CD4-positive, alpha-beta T cell treated with Interleukin-10 for 1 hour (primary cell): ENCODE measurements at places on chromosomes 13 and 19.

GRCh38 chr13:110942248-110942981 lies 27.5 kb upstream of the ANKRD10 start:
- DNase-seq: no peak

- DNase-seq: no peak
Measured at GRCh38 chr13:93101226-93101734, 125.3 kb upstream of the GPC6 start.

DNA sequence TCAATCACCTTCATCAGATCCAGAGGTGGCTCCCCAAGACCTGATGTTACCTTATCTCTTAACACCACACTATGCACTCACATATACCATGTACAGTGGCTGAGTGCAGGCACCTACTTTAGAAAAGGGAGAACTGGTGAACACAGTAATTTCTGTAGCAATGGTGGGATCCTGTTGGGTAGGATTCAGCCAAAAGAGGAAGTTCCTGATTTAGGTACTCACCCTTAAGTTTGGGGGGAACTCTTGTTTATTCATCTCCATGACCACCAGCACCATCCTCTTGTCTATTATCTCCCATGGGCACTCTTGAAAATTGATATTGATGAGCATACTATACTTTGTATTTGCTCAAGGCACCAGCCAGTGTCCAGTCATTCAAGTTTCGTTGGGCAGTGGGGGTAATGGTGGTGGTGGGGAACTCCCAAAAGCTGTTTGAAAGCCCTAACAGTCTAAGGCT lies 324.4 kb downstream of the LMO7 start:
- DNase-seq: no peak

DNA sequence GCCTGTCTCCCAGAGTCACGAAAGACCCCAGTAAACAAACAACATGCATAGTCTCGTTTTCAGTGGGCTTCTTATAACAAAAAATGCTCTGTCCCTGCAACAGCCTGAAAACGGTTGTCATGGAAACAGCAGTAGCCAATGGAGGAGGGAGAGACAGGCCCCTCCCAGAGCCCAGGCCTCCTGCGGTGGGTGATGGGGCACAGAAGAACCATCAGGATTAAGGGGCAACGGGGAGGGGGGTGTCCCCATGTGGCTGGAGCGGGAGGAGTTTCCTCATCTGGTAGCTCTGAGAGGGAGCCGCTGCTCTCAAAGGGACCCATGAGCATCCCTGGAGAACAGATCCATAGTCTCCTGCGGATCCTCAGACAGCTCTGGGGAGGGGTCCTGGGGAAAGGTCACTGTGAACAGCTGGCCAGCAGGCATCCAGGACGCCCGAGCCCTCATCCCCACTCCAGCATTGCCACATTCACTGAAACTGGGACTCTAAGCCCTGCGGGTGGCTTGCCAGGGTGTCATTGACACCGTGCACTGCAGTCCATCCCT lies 37.5 kb upstream of the PNMA8B start:
- no peak for DNase-seq

- DNase-seq: no peak
Measured at GRCh38 chr19:5542665-5543064, 25.1 kb downstream of the TINCR start.

GRCh38 chr13:26459276-26460131 lies 98.0 kb upstream of the WASF3 start:
- no peak for DNase-seq

GRCh38 chr19:56837004-56837403 lies 3.5 kb downstream of the PEG3 start:
- DNase-seq: no peak

DNA sequence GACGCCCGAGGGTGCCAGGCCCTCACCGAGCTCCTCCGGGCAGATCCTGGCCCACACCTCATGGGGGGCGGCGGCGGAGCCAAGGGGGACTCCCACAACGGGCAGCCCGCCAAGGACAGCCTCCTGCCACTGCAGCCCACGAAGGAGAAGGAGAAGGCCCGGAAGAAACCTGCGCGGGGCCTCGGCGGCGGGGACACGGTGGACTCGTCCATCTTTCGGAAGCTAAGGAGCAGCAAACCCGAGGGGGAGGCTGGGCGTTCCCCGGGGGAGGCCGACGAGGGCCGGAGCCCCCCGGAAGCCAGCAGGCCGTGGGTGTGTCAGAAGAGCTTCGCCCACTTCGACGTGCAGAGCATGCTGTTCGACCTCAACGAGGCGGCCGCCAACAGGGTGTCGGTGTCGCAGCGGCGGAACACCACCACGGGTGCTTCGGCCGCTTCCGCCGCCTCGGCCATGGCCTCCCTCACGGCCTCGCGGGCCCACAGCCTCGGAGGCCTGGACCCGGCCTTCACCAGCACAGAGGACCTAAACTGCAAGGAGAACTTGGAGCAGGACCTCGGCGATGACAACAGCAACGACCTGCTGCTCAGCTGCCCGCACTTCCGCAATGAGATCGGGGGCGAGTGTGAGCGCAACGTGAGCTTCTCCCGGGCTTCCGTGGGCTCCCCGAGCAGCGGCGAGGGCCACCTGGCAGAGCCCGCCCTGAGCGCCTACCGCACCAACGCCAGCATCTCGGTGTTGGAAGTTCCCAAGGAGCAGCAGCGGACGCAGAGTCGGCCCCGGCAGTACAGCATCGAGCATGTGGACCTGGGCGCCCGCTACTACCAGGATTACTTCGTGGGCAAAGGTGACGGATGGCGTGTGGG lies 141.5 kb downstream of the DPF1 start:
- DNase-seq: no peak

DNA sequence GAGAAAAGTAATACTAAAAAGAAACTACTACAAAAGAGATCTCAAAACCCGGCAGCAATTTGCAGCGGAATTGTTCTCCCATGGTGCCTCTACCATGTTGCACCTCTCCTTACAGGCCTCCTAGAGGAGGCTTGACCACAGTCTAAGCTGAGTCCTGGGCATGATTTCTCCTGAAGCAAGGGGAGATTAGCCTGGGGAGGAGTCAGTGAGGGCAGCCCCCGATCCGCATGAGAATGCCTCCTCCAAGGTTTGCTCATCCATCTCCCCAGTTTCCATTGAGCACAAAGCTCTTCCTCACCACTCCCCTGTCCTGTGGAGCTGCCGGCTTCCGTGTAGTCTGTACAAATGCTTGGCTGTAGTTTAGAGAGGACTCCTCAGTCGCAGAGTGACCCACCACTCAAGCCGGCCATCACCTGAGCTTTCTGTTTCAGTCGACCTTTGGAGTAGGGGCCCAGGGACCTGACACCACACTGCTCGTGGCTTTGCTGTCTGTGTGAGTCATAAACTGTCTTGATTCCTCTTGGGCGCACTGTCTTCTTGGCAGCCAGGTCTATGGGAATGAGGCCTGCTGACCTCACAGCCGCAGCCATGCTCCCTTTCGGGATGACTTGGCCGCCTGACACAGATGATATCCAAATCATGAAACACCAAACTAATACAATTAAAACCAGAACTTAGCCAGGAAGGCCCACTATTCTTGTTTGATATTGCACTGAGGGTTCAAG lies 72.3 kb downstream of the C1QTNF9 start:
- DNase-seq: no peak

DNA sequence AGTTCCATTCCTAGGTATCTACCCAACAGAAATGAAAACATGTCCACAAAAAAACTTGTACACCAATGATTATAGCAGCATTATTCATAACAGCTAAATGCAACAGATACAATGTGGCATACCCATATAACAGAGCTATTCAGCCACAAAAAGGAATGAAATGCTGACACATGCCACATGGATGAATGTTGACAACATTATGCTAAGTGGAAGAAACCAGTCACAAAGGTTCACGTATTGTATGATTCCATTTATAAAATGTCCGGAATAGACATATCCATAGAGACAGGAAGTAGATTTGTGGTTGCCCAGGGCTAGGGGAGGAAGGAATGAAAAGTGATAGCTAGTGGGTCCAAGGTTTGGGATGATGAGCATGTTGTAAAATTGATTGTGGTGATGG lies 10.8 kb downstream of the CRYL1 start:
- DNase-seq: no peak

GRCh38 chr13:25881971-25882451 lies 169.8 kb downstream of the SHISA2 start:
- DNase-seq: no peak

- DNase-seq: no peak
Measured at GRCh38 chr19:23203841-23204344, 46.3 kb downstream of the ZNF724 start.

- DNase-seq: no peak
Measured at GRCh38 chr13:39362652-39363381, 240.2 kb downstream of the LHFPL6 start.

DNA sequence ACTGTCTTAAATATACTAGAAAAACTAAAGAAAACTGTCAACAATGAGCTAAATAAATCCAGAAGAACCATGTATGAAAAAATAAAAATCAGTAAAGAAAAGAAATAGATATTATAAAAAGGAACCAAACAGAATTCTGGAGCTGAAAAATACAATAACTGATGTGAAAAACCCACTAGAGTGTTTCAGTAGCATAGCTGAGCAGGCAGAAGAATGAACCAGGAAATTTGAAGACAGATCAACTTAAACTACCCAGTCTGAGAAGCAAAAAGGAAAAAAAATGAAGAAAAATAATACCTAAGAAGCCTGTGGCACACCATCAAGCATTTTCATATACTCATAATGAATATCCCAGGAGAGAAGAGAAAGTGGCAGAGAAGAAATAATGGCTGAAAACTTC lies 240.1 kb upstream of the RXFP2 start:
- no peak for DNase-seq

GRCh38 chr13:67713571-67713970 lies 483.4 kb upstream of the PCDH9 start:
- no peak for DNase-seq

DNA sequence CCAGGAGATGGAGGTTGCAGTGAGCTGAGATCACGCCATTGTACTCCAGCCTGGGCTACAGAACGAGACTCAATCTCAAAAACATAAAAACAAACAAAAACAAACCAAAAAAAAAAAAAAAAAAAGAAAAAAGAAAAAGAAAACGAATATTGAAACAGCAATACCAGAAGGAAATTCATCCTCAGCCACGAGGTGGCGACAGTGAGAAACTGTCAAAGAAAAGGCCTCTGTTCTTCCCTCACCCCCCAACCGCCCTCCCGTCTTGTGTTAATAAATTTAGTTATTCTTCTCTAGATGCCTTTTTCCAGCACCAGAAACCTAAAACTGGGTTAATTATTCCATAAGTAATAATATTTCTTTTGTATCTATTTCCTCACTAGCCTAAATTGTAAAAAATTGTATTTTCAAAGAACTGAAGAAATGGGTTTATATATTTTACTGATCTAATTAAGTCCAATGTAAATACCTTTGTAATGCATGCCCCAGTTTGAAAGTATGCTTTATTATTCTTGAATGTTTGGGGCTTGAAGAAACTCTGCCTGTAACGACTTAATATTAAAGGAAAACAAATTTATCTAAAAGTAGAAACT lies 38.6 kb downstream of the LIG4 start:
- peak; percentile 57 for DNase-seq

- DNase-seq: no peak
Measured at GRCh38 chr19:28341810-28342350, 871.1 kb downstream of the UQCRFS1 start.

DNA sequence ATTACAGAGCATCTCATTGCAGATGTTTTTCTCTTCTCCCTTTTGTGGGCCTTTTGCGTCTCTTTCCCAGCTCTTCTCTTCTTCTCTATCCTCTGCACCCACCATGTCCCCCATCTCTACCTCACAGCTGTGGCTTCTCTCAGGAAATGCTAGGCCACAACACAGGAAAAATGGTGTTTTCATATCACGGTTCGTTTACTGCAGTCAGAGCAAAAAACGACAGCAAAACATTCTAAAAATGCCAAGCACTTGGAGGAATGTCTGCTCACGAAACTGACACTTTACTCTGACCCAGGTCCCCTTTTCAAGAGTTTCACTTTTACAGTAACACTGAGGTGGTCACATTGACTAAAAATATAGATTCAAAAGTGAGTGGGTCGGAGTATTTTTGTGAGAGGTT lies 152.2 kb downstream of the DCT start:
- DNase-seq: peak; percentile 33

GRCh38 chr19:44401139-44402115 lies at the start of gene ZNF285:
ZNF285 (minus strand) TSS chr19:44401608; CDS start chr19:44397213, 4,395 bp downstream.
- DNase-seq: peak; percentile 78

- DNase-seq: no peak
Measured at GRCh38 chr19:3426433-3426832, 53.9 kb downstream of the SMIM24 start.

GRCh38 chr13:56932104-56932503 lies 208.6 kb upstream of the PRR20A start:
- no peak for DNase-seq

DNA sequence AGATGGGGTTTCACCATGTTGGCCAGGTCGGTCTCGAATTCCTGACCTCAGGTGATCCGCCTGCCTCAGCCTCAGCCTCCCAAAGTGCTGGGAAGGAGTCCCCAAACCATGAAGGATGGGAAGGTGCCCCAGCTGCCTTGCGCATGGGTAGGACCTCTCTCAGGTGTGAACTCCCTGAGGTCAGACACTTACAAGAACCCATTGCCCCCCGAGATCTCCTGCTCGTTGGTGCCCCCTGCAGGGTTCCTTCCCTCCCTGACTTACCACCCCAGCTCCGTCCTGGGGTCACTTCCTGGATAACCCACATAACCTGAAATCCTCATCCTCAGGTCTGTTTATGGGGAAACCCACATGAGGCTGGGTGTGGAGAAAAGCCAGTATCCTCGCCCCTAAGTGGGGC lies 41.7 kb downstream of the UNC13A start:
- DNase-seq: no peak

DNA sequence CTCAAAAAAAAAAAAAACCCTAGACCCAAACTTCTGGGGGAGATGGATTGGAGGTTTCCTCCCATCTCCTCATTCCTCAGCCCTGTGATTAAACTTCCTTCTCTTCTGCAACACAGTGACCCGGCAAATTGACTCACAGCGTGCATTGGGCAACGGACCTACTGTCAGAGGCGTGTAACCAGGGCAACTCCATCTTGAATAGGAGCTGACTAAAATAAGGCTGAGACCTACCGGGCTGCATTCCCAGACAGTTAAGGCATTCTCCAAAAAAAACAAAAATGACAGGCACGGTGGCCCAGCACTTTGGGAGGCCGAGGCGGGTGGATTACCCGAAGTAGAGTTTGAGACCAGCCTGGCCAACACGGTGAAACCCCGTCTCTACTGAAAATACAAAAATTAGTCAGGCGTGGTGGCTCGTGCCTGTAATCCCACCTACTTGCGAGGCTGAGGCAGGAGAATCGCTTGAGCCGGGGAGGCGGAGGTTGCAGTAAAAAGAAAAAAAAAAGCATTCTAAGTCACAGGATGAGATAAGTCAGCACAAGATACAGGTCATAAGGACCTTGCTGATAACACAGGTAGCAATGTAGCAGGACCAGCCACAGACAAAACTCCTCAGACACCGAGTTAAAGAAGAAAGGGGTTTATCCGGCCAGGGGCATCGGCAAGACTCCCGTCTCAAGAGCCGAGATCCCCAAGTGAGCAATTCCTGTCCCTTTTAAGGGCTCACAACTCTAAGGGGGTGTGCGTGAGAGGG lies 5.4 kb upstream of the NLRP7 start:
- DNase-seq: no peak

- no peak for DNase-seq
Measured at GRCh38 chr13:111080642-111081041, 34.5 kb upstream of the ARHGEF7 start.

DNA sequence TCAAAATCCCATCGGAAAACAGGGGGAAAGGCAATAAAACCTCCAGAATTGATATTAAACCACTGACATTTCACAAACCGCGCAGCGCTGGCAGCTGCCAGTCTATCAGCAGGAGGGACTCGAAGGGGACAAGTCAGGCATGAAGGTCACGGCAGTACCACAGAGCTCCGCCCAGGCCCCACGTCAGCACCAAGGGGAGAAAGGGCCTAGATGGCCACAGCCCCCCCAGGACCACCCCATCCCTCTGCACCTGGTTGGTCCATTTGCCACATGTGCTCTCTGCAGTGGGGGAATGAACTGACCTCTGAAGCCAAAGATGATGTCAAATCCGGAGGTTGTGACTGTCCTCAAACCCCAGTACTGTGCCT lies 9.5 kb upstream of the VSTM2B start:
- DNase-seq: no peak
